ENCODE measurements at places on chromosomes 6 and 20. TPM values are rescaled to one million over a fixed set of nuclear protein-coding genes. Genes with fewer than 3 reads are reported as not detected.

SEMG1 gene
- total RNA-seq = not detected

ENPP5 gene
- 1.0 TPM for total RNA-seq

HNF4A gene
- total RNA-seq = not detected

DNA sequence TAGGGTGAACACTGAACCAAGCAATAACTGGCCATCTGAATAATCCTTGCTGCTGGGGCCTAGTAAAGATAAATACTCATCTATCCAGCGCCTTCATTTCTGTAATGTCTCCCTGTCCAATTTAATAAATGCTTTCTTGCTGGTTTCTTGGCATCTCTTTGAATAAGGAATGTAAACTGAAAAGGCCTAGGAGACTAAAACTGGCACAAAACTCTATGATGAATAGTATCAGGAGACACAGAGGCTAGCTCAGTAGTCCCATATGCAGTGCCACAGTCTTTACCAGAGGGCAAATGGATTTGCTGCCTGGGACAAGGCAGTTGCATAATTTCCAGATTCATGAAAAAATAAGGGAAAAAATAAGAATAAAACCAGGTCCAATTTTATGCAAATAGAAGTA, 324.4 kb downstream of the CENPW start:
- DNase-seq = no peak

DNA sequence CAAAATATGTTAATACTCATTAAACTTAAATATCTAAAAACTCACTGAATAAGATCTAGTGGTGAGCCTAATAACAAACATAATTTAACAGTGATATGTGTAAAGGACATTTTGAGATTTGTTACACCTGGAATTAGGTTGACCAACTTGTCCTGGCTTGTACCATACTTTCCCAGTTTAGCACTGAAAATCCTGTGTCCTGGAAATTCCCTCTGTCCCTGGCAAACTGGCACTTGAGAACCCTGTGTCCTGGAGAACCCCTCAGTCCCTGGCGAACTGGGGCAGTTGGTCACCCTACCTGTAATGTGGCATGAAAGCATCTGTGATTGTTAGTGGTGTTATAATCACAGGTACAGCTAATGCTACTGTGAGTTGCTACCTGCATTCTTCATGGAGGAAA, 6.9 kb upstream of the PRND start:
- DNase-seq = no peak

DNA sequence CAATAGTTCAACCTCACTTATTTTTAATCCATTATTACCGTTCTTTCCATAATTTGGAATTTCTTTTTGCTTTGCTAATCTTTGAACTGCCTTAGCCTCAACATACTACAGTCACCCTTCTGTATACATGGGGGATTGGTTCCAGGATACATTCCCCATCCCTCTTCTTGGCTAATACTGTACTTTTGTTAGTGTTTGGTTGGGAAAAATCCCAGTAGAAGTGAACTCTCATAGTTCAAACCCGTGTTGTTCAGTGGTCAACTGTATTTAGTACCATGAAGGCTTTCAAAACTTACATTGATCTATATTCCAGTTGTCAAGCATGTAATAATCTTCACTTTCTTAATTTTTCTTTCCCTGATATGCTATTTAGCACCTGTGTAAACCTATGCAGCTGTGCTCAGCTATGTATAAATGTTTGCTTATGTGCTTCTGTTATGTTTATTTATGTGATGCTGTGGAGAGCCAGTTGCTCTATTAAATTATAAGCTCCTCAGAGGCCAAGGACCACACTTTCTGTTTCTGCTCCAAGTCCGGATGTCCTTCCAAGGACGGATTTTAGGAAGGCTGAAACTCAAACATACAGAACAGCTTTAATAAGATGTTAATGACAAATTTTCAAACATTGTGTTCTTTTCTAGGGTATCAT, 33.3 kb upstream of the LAMA4 start:
- no peak for DNase-seq

DNA sequence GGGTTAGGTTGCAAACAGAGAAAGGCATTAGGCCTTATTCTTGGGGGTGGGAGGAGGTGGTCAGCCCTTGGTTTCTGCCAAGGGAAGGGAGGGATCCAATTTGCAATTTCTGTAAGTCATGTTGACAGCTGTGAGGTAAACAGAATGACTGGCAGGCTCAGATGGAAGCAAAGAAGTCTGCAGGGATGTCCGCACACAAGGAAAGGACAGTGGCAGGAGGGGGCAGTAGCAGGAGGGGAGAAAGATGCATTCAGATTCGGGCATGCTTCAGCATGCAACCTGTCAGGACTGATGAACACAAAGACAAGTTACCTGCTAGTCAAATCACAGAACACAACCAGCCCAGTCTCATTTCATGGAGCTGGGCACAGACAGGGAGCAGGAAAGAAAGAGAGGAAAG, 217.9 kb upstream of the FOXA2 start:
- DNase-seq = no peak

CTAGE9 gene
- not detected for total RNA-seq

SRSF3 gene
- total RNA-seq = 190 TPM

RNF217 gene
- 23.7 TPM for total RNA-seq

DNA sequence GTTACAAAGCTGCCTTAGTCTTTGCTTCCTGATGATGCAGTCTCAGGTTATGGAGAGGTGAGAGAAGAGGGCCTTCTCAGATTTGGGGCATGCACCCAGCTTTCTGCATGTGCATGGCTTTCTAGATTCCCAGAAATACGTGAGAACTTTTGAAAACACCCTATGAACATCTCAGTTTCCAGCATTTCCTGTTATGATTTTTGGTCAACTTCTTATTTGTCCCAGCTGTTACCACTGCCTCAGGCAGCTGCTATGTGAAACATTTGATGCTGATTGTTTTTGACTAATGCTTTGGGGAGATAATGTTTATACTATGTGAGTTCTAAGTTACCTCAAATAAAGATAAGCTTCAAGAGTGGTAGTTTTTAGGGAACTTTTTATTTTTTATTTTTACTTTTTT, 9.5 kb upstream of the SNAP25 start:
- DNase-seq = no peak

LRRC73 gene
- 0.90 TPM for total RNA-seq

KCNK15 gene
- total RNA-seq = 4.1 TPM

DNA sequence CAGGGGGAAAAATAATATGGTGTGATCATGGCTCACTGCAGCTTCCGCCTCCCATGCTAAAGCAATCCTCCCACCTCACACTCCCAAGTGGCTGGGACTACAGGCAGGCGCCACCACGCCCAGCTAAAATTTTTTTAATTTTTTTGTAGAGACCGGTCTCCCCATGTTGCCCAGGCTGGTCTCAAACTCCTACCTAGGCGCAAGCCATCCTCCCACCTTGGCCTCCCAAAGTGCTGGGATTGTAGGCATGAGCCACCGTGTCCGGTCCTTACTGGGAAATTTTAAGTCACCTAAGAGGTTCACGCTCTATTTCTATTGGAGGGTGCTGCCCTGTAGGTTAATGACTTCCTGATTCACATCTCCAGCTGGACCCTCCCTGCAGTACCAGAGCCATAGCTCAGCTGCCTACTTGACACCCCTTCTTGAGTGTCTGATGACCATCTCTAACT, 626 bp upstream of the CDK5RAP1 start:
- no peak for DNase-seq

DNA sequence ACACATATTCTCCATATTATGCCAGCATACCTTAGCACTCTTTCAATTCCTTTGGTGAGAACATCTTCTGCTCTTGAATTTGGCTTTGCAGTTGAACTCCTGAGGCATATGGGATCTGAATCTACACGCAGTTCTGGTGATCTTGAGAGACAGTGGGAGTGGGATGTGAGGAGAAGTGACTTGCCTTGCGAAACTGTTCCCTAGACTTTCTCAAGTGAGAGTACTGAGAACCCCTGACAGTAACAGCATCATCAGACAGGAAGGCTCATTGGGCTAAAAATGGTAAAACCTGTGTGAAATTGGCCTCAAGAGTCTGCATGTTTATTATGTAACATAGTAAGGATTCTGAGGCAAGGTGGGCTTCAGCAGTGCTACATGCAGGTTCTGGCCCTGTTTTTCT, 49.1 kb upstream of the CEP85L start:
- no peak for DNase-seq

FAM83C gene
- total RNA-seq = not detected

HLA-DRB5 gene
- 1.4 TPM for total RNA-seq

FOXP4 gene
- total RNA-seq = 16.8 TPM

GRCh38 chr6:27312146-27312949, at the start of gene POM121L2:
POM121L2 (minus strand) TSS chr6:27312273; CDS start chr6:27312170, 103 bp downstream.
- DNase-seq = no peak

KHDC1L gene
- total RNA-seq = not detected

DNA sequence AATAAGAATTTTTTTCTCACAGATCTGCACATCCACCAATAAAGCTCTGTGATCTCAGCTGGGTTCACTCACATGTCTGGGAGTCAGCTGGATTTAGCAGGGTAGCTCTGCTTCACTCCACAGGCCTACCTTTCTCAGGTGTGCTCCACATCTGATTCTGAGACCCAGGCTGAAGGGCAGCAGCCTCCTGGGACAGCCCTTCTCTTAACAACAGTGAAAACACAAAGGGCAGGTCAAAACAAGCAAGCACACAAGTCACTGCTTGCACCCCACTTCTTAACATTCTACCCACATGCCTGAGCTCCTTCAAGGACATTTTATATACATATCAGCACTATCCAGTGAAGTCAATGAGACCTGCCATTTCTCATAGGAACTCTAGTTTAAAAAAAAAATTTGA, 96.0 kb upstream of the MAP3K4 start:
- no peak for DNase-seq

HDGFL1 gene
- total RNA-seq = not detected

FOXS1 gene
- 2.8 TPM for total RNA-seq

COL20A1 gene
- total RNA-seq = 0.14 TPM

GRCh38 chr6:128174724-128175123, 273.9 kb upstream of the THEMIS start:
- DNase-seq = no peak

GRCh38 chr6:30295837-30296236, 30.9 kb upstream of the TRIM39 start:
- DNase-seq = no peak

REV3L gene
- 63.3 TPM for total RNA-seq

DNA sequence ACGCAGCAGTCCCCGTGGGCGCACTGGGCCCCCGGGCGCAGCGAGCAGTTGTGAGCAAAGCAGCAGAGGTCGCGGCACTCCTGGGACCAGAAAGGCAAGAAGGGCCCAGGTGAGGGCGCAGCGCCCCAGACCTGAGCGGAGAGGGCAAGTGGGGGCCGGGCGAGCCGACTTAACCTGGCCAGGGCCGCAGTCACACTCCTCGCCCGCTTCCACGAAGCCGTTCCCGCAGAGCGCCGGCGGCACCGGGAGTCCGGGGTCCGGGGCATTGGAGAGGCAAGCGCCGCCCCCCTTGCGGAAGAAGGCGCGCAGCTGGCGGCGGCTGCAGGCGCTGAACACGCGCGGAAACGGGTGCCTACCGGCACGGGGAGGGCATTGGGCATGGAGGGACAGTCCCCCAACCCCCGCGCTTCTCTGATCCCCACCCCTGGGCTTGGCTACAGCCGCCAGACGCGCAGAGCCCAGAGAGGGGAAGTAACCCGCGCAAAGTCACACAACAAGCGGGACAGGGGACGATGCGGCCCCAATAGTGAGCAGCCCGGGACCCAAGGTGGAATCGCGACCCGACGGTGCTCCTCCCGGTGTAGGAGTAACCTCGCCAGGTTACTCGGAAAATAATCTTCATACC, 9.2 kb downstream of the ADAM33 start:
- DNase-seq = no peak

DNA sequence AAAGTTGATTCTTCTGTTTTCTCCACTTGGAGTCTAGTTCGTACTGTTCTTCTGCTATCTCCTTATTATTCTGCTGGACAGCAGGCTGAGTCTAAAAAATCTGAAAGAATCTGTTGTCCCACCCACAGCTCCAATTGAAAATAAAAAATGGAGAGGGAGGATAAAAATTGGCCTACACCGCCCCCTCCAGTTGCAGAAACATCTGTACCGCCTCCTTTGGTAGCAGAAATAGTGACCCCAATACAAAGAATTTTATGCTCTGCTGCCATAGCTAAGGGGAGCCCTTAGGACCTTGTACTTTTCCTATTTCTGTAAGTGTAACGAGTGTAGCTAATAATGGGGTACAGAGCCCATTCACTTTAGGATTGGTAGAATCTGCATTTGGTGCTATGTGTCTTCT, 4.9 kb upstream of the FKBP1A start:
- DNase-seq = no peak

PLG gene
- total RNA-seq = not detected

DNA sequence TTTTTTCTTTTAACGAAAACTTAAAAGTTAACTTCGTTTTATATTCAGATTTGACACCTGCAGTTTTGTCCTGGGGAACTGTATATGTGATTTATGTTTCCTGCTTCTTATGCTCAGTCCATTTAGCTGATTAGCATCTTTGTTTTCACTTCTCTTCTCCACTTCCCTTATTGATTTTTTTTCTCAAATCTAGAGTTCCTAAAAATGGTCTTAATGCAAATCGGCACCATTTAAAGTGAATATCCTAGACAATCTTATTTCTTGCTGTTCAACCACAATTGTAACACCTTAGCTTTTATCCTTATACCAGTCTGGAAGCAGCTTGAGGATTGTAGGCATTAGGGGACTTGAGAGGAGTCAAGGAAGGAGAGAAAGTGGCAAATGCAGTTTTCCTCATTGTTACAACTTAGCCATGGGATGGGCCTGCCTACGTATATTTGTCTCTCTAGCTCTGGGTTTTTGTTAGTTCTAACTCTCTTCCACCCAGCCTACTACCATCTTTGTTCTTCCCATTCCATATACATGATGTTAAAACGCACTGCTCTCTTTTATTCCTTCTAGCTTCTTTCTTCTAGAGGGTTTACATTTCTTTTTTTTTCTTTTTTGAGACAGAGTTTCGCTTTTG, 8.5 kb downstream of the QRSL1 start:
- DNase-seq = no peak

SLA2 gene
- total RNA-seq = 0.46 TPM

RIPOR3 gene
- 10.6 TPM for total RNA-seq

DNA sequence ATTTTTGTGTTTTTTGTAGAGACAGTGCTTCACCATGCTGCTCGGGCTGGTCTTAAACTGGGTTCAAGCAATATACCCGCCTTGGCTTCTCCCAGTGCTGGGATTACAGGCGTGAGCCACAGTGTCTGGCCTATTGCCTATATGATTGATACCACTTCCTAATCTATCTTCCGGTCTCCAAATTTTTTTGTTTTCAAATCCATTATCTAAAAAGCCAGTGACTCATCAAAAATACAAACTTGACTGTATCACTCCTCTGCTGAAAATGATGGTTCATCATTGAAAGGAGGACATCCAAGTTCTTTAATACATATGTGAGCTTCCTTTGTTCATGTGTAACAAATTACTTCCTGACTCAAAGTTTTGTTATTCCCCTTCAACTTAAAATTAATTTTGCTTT, 35.5 kb downstream of the FAM8A1 start:
- no peak for DNase-seq

- DNase-seq = no peak
Observed at GRCh38 chr6:6711832-6712448, 123.4 kb downstream of the LY86 start.

PLCB1 gene
- total RNA-seq = 16.9 TPM

All from posterior vena cava (tissue), 2 donors.